Activated naive CD4-positive, alpha-beta T cell treated with anti-CD3 and anti-CD28 coated beads, Interleukin-2, amount 10 ng/mL, durations not matched to agents 7 days and 5 days (primary cell): ENCODE measurements at places on chromosomes 7 and 10.

- peak; percentile 30 for DNase-seq
Observed at GRCh38 chr7:51141451-51142003, 175.1 kb downstream of the COBL start.

- DNase-seq, result no peak
Observed at GRCh38 chr10:62760401-62760800, 44.1 kb upstream of the ADO start.

DNA sequence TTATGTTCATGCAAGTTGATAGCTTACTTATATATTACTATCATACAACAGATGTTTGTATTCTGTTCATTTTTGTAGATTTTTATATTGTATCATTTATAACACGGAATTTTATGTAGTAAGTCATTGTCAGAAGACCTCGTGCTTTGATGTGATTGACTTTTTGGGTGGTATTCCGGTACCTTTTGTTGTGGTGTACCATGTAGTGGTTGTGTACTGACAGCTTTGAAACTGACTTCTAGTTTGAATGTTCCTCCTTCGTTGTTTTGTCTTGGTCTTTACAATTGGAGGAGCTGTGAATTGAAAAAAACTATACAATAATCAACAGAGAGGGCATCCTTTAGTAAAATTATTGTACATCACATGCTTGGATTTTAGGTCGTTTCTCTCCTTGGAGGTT is 61.5 kb downstream of the WAC start:
- peak; percentile 40 for DNase-seq

- no peak for DNase-seq
Observed at GRCh38 chr10:77004917-77005564, 632.6 kb downstream of the KCNMA1 start.

DNA sequence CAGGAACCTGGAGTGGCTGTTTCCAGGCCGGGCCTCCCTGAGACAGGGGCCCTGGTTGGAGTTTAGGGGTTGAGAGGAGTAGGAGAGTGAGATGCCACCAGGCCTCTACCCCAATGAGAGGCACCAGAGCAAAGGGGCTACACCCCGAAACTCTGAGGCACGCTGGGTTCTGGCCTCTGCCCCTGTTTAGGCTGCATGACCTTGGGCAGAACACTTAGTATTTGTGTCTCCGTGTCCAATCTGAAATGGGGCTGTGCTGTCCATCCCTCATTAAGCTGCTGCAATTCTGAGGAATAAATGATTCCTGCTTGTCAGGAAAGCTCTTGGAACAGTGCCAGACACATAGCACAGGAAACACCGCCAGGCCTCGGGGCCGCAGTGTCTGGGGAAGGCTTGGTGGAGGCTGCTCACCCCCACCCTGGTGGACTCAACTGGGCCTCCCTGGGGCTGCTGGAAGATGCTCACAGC is 40.5 kb upstream of the SAMD8 start:
- no peak for DNase-seq

GRCh38 chr10:88534072-88534665 is 48.9 kb downstream of the RNLS start:
- no peak for DNase-seq

- no peak for DNase-seq
Observed at GRCh38 chr10:66698069-66698468, 227.8 kb upstream of the LRRTM3 start.

DNA sequence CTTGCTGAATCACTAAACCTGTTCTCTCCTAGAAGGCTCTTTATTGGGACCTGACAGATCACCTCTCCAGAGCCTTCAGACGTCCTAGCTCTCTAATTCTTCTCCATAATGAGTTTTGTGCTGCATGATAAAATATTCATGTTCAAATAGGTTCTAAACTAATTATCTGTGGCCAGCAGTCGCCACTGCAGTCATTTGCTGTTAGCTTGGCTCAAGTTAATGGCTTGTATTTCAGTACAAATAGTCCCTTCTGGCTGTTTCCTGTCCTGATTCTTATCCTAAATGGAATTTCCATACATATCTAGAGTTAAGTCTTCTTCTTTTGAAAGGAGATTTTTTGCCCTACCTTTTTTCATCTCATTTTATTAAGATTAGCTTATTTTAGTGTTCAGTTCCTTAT is 303.2 kb downstream of the EXOC4 start:
- DNase-seq, result no peak
